Stimulated activated CD8-positive, alpha-beta memory T cell treated with anti-CD3 and anti-CD28 coated beads, Interleukin-4, amount 100 ng/mL, for 1 hour (primary cell): ENCODE measurements at places on chromosomes 4 and X.

- no peak for DNase-seq
These were observed 83.9 kb downstream of the QDPR start for GRCh38 chr4:17427991-17428390.

DNA sequence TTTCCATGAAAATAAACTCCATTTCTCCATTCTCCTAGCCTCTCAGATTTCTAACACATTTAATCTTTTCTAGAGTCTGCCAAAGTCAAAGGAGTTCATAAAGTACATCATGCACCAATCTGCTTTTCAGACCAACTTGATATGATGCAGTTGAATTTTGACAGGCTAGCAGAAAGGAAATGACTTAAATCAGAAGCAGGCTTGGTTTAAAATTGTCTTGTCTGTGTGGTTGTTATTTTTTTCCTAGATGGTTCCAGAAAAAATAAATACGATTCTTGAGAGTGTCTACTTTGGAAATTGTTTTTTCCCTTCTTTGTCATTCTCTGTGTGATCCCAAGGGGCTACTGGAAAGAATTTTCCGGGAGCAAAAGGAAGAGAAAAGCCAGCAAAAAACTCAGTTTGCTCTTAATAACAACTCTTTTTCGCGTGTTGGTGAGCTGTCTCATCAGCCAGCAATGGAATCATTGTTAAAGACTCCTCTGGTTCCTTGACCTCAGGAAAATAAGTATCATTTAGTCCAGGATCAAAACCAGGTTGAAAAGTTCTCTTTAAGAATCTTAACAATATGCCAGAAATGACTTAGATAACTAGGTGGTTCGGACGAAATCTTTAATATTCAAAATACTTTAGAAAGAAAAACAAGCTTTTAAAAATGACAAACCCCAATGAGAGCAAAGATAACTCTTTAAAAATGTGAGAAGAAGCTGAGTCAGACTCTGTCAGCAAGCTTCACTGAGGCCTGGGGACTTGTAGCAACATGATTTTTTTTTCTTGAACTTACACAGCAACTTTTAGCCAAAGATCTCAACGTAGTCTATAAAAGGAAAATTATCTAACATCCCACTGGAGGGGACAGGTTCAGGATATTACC lies 49.7 kb upstream of the GAB1 start:
- DNase-seq: no peak

- no peak for DNase-seq
These were observed 76.2 kb upstream of the PAQR3 start for GRCh38 chr4:79015411-79015810.

DNA sequence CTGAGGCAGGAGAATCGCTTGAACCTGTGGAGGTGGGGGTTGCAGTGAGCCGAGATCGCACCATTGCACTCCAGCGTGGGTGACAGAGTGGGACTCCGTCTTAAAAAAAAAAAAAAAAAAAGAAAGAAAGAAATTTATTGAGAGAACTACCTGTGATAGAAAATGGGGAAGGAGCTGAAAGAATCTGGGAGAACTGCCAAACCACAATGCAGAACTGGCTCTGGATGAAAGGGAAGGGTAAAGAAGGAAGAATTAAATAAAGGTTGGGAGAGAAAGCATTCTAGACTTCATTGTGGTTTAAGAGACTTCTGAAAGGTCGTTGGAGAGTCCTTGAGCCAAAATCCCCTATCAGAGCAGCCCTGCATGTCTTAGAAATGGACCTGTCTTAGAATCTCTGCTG lies 567.9 kb upstream of the HTR2C start:
- no peak for DNase-seq

DNA sequence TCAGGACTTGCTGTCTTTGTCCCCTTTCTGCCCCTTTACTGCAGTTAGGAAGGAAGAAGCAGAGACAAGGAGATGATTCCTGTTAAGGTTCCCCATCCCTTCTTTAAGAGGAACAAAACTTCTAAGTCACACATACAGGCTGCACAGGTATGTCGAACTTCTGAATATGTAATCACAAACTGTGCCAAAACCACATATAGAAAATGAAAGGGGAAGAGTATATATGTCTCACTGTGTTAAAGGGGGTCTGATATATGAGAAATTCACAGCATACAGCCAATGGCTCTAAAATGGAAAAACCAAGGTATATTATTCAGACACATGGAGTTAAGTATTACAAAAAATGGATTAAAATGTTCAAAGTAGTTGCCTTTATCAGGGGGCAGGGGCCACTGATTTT lies 11.7 kb downstream of the CFAP97 start:
- DNase-seq: no peak

DNA sequence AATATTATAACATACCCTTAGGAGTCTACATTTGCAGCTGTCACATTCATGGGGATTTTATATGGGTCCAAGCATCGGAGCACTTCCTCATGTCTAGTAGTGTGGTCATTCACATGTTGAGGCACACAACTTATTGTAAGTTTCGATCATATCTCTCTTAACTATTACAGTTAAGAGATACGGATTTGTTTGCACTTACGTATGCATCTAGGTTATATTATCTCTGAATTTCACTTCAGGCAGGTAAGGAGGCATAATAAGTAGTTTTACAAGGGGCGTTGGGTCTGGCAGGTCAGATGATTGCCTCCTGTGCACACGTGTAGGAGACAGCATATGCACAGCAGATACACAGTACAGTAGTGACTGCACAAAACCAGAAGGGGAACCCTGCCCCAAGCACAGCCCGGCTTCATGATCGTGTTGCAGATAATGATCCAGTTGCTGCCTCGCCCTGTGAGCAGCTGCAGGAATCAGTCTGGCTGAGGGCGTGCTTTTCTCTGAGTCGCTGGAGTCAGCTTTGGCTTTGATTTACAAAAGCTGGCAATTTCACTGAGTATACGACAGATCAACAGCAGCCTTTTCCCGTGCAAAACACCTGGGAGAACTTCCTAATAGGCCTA lies 302.9 kb upstream of the GATB start:
- peak; percentile 5 for DNase-seq

GRCh38 chr4:4888695-4889094 lies 29.2 kb downstream of the MSX1 start:
- DNase-seq: no peak

GRCh38 chrX:129688097-129688496 lies 33.3 kb upstream of the APLN start:
- DNase-seq: no peak

DNA sequence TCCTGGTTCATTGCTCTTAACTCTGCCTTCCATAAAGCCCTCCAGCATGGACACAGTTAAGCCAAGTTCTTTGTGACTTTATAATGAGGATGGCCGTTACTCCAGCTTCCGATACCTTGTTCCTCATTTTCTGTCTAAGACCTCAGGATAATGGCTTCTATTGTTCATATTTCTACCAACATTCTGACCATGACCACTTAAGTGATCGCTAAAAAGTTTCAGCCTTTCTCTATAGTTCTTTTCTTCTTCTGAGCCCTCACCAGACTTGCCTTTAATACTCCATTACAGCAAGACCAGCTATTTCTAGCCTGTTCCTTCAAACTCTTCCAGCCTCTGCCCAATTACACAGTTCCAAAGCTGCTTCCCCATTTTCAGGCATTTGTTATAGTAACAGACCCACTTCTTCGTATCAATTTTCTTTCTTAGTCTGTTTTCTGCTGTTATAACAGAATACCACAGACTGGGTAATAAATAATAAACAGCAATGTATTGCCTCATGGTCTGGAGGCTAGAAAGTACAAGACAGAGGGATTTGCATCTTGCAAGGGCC lies 12.3 kb downstream of the RNF175 start:
- DNase-seq: no peak

GRCh38 chr4:7612311-7612897 lies 177.7 kb upstream of the PSAPL1 start:
- no peak for DNase-seq

DNA sequence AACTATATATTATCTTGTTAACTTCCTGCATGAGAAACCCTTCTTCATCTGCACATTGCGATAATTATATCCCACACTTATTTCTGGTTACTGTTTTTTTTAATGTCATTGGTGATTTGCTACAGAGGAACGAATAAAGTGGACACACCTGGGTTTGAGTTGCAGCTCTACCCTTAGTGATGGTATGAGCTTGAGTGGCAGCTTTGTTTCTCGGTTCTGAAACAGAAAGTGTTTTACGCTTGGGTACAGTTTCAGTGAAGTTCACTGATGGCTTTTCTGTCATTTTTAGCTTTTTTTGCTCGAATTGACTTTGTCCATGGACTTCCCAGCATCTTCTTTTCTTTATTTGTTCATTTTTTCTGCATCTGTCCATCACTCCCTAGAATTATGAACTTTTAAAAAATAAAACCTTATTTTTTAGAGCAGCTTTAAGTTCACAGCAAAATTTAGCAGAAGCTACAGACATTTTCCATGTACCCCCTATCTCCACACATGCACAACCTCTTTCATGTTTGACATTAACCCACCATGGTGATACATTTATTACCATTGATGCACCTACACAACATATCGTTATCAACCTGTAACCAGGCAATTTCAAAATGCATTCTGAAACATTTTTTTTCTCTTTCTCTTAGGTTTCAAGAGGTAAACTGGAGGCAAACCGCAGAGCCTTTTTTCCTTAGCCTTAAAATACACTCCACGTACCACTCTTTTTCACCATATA lies 1041.6 kb upstream of the PRKX start:
- no peak for DNase-seq
